ENCODE measurements at places on chromosomes 1 and 21.

DNA sequence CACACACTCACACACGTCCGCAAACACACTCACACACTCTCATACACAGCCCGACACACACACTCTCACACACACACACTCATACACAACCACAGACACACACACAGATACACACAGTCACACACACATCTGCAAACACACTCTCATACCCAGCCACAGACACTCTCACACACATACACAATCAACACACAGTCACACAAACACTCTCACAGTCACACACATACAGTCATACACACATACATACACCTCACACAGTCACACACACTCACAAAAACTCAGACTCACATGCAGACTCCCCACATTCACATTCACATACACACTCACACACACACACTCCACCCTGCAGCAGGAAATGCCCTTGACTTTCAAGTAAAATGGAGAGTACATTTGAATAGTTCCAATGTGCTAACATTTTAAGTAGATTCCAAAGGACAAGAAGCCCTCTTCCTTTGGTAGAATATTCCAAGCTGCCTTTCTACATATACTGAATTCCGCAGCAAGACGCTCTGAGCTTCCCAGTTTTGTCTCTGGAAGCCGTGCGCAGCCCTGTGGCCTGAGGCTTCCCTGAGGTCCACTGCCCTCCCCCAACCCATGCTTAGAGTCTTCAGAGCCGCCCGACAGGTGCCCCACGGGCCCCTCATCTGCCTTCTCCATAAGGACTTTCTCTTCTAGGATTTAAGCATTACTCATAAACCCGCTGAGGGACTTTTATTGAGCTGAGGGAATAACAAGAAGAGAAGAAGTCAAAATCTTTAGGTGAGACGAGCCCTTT, 9.7 kb downstream of the BATF3 start:
- no peak for DNase-seq

DNA sequence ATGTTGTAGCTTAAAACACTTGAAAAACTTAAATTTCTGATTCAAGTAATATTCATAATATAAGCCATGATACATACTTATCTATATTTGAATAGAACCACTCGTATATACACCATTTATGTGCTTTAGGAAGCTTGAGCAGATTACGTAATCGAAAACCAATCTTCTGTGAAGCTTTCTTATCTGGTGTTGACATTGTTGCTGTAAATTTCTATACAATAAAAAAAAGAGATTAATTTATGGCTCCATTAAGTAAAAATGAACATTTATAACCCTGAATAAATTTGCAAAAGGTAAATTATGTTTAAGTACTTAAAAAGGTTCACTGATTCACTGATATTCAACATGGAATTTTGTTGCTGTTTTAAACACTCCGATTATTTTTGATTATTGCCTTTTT, 21.4 kb downstream of the LIN9 start:
- DNase-seq: no peak

DNA sequence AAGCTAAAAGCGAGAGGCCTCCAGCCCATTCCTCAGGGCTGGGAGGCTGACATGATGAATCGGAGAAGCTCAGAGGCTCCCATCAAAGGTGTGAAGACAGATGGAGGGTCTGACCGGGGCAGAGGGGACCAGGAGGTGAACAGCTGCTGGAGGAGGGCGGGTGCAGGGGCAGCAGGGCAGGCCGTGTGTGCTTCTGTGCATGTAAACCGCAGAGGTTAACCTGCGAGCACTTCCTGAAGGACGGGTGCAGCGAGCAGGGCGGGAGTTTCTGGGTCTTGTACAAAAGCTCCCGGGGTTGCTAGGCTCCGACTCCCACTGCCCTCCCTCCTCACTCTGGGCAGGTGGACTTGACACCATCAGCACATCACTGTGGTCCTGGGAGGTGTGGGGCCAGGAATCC, 75.2 kb downstream of the PAX7 start:
- DNase-seq: no peak

GRCh38 chr1:113579256-113580018, 179.8 kb downstream of the PHTF1 start:
- DNase-seq: no peak

- DNase-seq: no peak
Observed at GRCh38 chr1:47688461-47689296, 250.8 kb downstream of the FOXD2 start.
